Omental fat pad (tissue), 4 donors: ENCODE measurements at places on chromosomes 5 and 9. TPM values are rescaled to one million over a fixed set of nuclear protein-coding genes. Genes with fewer than 3 reads are reported as not detected.

PCDHA6 gene
- 1.5 TPM for total RNA-seq

LVRN gene
- total RNA-seq, result 15.1 TPM

RNF183 gene
- total RNA-seq, result not detected

DNA sequence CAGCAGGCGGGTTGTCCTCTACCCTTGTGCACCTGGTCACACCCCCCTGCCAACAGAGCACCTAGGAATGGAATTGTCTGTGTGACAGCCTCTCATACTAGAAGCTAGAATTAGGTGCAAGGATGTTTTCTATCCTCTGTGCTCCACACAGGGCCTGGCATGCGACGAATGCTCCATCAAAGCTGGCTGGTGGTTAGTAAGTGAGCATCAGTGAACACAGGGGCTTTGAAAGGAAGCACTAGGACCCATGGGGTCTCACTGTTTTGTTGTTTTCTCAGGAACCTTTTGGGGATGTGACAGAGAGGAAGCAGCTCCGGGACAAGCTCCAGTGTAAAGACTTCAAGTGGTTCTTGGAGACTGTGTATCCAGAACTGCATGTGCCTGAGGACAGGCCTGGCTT is 32.3 kb downstream of the GALNT12 start:
- no peak for DNase-seq

- no peak for DNase-seq
Measured at GRCh38 chr9:127801955-127802575, 617 bp upstream of the FPGS start.

- no peak for DNase-seq
Measured at GRCh38 chr5:42984307-42984706, 55.8 kb downstream of the ANXA2R start.

DNA sequence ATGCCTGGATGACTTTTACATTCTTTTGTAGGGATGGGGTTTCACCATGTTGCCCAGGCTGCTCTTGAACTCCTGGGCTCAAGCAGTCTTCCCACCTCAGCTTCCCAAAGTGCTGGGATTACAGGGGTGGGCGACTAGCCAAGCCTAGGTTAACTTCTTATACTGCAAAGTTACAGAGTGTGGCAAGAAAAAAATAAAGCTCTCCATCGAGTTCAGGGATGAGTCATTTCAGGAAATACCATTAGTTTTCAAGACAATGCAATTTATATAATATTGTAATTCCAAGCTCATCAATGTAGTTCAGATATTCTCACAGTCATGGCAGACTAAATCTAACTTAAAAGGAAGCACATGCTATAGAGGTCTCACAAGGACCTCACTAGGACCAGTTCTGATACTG is 11.5 kb upstream of the ABO start:
- no peak for DNase-seq

- no peak for DNase-seq
Measured at GRCh38 chr9:93908591-93909241, 46.4 kb downstream of the BARX1 start.

DNA sequence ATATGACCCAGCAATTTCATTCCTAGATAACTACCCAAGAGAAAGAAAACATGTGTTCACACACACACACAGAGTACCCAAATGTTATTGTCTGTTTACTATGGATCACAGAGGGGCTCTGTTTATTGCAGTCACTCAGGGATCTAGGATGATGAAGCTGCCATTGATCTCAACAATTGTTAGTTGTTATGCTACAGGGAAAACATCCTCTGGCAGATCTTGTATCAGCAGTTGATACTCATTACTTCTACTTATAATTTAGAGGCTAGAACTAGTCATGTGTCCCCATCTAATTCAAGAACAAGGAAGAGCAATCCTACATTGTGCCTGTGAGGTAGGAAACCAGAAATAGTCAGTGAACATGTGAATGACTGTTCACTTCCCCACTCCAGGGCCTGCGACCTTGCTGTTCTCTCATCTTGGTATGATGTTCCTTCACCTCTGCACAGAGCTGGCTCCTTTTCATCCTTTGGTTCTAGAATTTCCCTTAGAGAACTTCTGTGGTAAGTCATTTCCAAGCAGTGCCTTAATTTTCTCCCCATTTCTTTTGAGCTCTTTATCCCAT is 30.3 kb downstream of the NMUR2 start:
- DNase-seq, result no peak

GRCh38 chr5:133336121-133336968 is 276.0 kb downstream of the FSTL4 start:
- no peak for DNase-seq

DNA sequence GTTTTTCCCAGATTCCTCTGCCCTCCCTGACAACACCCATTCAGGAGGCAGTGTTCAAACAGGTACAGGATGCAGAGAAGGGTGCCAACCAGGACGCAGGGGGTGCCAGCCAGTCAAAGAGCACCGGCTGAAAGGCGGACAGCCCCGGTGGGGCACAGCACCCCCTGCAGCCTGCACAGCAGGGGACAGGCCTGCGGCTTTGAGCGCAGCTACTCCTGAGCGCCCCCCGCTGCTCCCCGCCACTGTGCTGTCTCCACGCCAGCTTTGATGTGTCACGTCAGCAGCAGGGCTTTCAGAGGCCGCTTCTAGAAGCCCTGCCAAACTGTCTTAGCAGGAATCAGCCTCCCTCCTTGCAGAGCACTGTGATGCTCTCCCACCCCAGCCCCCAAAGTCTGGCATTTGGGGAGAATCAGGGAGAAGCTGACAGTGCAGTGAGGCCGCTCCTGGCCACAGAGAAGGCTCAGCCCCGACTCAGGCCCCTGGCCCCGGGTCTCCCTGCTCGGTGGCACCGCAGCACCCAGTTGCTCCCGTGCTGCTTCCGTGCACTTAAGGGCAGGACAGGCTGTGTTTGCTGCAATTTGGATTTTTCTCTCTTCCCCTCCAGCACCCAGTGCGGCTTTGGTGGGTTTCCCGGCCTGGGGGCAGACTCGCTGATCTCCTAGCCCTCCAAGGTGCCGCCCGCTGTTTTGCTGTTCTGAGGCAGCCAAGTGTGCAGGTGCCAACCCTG is 20.3 kb downstream of the AK8 start:
- DNase-seq, result no peak

DNA sequence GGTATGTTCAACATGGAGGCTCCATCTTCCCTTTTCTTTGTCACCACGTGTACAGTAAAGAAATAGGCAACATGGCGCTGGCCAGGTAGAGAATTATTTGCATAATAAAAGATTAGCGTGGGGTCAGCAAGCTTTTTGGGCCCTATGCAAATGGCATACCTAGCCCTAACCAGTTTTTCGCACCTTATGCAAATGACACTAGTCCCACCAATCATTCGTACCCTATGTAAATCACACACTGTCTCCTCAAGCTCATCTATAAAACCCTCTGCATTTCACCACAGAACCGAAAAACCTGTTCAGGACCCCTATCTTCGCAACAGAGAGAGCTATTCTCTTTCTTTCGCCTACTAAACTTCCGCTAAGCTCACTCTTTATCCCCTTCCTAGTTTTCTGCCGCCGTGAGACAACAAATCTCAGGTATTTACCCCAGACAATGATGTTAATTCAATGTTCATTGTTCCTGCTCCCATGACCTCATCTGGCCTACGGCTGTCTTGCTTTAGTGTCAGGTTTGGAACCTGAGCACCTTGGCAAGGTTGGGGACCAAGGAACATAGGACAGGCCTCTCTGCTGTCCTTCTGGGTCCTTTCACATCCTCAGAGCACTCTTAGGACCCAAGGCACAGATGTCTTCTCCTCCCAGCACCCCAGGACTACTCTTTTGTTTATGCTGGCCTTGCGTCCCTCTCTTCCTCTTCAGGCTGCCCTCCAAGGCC is 180.7 kb upstream of the RAI14 start:
- DNase-seq, result no peak

GRCh38 chr5:45437752-45438151 is 258.4 kb downstream of the HCN1 start:
- DNase-seq, result no peak

GRCh38 chr5:44246986-44247385 is 142.2 kb downstream of the FGF10 start:
- no peak for DNase-seq

DNA sequence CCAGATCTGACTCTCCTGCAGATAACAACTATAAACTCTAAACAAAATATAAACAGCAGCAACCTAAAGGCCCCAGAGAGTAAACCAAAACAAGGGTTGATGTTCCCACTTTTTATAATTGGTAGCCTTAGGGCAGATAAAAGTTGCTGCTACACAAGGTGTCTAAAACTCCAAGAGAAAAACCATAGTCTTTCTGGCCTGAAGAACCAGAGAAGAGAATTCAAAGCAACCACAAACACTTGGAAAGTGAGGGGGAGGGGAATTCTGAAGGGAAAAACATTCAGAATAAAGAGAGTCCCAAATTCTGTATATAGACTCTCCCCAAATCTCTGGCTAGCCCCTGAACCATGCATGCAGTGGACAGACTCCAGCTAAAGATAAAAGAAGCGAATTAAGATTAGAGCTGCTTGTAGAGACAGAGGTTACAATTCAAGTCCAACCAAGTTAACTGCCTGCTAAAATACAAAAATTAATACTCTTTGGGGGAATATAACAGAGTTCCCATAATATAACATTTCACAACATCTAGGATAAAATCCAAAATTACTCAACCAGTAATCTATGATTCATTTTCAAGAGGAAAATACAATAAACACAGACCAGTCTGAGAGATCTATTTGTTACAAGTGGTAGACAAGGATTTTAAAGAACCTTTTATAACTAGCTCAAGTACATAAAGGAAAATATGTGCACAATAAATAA is 37.5 kb upstream of the RGMB start:
- no peak for DNase-seq

DNA sequence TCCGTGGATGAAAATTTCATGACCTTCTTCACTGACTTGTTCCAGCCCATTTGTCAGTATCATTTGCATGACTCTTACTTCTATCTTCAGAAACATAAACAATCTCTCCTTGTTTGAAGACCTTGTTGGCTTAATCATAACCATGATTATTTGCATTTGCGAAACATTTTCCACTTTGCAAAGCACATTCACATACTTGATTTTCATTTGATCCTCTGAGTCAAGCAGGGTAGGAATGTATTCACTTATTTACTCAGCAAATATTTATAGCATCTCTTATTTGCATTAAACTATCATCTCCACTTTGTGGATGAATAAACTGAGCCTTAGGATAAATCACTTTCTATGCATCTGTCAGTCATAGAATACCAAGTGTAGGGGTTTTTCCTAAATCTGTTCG is 343.0 kb upstream of the SGCD start:
- no peak for DNase-seq

GRCh38 chr5:72070529-72070928 is 36.7 kb upstream of the MAP1B start:
- no peak for DNase-seq
